ENCODE measurements at places on chromosomes 5 and 9.
A peak's percentile ranks its signal among the peaks of the same experiment; 100 is the strongest.

DNA sequence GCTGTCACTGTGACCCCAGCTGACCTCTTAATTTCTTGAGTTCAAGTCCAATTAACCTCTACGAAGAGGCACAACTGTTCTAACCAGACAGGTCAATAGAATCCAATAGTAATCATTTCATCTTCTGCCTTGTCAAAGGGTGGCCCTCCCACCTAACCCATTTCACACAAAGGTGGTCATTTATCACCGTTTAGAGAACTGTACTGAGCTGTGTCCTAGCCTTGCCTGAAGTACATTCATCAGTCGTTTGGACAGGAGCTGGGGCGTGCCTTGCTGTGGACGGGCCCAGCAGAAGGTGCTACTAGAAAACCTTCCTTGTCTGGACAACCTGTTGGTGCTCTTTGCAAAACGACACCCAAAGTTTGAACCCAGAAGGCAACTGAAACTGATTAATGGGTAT is 605.4 kb downstream of the ISL1 start:
- no peak for DNase-seq

- DNase-seq: no peak
These were observed 242.4 kb downstream of the MED10 start for GRCh38 chr5:6135977-6136376.

DNA sequence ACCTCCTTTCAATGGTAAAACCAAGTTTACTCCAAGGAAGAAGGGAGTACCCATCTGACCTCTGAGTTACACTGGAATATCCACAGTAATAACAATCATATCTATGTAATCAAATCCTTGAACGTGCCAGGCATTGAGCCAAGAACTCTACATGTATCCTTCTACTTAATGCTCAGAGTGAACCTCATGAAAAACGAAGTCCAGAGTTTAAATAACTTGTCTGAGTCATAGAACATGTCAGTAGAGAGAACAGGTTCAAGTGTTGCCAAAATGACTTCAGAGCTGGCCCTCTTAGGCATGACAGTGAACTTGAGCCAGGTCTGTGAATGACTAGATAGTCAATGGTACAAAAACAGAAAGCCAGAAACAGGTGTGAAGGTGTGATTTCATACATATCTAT is 164.1 kb upstream of the ZNF618 start:
- no peak for DNase-seq

- DNase-seq: no peak
These were observed 32.7 kb downstream of the UBE2D2 start for GRCh38 chr5:139593716-139594319.

DNA sequence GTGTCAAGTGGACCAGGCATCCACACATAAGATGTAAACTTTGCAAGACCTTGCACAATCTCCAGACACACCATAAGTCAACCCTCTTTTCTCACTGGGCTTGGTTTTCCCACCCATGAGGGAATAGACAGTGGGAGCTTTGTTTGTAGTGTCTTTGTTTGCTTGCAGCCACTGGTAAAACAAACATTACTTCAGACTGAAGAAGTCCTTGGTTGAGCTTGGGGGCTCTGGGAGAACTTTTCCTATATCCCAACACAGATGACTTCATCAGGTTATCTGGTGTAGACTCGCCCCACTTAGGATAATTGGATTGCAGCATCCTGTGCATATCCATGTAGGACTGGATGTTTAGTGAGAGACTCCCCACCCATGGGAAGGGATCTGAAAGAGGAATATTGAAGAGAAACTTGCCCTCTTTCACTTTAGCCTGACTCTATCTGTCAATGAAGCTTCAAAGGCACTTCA is 11.5 kb upstream of the ADGRV1 start:
- no peak for DNase-seq

DNA sequence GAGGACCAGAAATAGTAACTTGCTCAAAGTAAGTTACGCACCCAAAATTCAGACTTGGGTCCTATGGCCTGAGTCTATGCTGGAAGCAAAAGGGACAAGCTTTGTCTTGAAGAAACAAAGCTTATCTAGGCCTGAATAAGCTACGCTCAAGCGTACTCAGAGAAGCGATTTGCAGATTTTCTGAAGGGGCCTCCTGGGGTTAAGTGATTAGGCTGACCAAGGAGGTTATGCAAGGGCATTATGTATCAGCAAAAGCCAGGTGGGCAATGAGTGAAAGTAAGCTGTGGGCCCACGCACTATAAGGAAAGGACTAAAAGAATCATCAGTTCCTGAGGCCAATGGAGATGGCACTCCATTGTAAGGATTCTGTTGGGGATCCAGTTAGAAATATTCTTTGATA is 122.1 kb downstream of the SNX18 start:
- no peak for DNase-seq

DNA sequence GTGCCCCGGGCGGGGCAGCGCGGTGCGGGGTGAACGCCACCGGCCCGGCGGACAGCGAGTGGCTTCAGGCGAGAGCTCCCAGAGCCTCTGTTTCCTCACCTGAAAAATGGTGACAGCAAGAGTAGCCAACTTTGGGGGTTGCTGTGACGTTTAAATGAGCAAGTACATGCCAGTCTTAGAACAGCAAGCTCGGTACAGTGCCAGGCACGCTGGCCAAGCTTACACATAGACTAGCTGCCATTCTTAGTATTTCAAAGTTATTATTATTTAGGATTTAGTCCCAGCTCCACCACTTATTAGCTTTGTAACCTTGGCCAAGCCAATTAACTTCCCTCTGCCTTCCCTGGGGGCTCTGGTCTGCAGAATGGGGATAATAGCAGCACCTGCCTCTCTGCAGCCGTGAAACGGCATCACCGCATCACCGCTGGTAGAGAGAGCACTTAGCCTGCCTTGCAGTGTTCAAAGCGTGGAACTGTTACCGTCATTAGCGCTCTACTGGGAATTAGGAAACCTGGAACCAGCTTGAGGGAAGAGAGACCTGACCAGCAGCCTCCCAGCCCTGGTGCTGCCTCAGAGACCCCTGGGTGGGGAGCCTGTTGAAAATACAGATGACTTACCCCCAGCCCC is at the start of gene C9orf50:
C9orf50 (minus strand) TSS at position 433 of the 627 bp plus-strand sequence. CDS start 527 bp downstream, outside the sequence.
- peak; percentile 4 for DNase-seq

DNA sequence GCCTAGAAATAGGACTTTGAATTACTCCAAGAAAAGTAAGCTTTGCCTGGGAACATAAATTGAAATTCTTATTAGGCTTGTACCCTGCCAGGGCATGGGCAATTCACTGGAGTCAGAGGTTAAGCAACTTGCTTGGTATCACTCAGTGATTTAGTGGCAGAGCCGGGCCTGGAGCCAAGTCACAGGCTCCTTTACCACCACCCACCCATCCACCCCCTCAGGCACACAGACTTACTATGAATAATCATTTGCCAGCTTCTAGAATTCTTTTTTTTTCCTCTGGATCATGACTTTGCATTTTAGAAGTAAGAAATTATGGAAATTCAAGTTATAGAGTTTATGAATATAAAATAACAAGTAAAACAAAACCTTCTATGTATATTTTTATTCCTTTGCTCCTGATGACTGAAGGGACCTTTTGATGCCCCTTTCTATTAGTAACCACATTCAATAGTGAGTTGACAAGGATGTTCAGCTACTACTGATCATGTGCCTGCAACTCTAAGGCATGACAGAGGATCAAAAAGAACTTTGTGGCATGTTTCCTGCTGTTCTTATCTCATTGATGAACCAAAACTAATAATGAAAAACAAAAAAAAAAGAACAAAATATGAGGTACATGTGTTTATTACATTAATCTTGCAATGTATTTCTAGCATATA is 614.7 kb downstream of the TLR4 start:
- DNase-seq: no peak

- DNase-seq: no peak
These were observed 11.3 kb downstream of the IRX4 start for GRCh38 chr5:1871441-1871840.

DNA sequence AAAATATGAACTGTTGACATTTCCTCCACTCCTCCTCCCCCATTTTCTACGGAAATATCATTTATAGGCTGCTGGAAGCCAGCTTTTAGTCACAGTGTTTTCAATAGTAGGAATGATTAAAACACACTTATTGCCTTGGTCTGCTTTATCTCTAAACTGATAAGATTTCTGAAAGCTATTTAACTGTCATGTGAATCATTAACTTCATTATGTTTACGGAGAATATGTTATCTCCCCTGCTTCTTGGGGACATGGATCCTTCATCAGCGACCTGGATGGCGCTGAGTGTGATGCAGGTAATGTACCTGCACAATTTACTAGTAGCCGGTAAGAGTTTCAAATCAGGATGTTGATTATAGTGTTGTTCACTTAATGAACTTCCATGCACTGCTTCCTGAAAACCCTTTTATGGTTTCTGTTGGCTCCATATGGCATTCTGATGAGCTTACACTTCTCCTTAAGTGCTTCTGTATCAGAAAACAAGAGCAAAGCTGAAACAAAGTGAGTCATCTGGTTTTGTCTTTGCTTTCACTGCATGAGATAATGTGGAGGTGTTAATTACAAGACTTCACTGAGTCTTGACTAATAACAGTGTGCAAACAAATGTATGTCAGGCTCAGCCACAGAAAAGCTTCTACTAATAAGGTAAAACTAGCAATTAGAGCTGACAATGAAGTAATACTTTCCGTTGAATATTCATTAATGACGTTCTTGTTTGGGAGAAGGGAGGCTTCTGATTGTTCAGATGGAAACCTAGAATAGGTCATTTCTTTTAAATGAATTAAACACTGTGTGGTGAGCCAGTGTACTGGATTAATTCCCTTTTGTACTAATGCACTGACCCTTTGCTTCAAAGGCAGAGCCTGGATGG is 162.4 kb upstream of the ZNF608 start:
- peak; percentile 78 for DNase-seq

GRCh38 chr9:134935056-134935640 is 17.4 kb upstream of the FCN1 start:
- no peak for DNase-seq

DNA sequence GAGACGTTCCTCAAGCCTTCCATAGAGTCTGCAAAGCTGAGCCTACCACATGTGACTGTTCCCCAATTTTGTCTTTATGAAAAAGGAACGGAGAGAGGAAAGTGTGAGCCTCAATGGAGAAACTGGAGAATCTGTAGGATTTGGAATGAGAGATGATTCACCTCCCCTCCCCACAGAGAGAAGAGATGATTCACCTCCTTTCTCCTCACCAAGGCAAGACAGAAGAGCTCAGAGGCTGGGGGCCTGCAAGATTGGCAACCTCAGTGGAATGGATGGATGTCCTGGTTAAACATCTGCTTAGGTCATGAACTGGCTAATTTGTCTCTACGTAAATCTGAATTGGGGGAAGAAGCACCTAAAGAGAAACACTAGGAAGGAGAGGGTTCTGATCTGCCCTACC is 17.0 kb upstream of the MOCS2 start:
- DNase-seq: no peak

DNA sequence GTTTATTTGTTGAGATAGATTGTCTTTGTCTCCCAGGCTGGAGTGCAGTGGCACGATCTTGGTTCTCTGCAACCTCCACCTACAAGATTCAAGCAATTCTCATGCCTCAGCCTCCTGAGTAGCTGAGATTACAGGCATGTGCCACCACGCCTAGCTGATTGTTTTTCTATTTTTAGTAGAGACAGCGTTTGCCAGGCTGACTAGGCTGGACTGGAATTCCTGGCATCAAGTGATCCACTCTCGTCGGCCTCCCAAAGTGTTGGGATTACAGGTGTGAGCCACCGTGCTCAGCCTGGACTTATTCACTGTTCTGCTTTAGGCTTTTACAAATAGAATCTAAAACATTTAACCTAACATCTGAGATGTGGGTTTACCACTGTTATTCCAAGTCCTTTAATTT is 91.3 kb downstream of the COMMD10 start:
- DNase-seq: no peak

Data from MV-4-11 (cell line).